ENCODE measurements at places on chromosomes 4 and X.
A peak's percentile ranks its signal among the peaks of the same experiment; 100 is the strongest.

- no peak for DNase-seq
These were observed 22.9 kb downstream of the PDGFC start for GRCh38 chr4:156948738-156949137.

- no peak for DNase-seq
These were observed 26.8 kb upstream of the TMEM184C start for GRCh38 chr4:147590249-147590920.

DNA sequence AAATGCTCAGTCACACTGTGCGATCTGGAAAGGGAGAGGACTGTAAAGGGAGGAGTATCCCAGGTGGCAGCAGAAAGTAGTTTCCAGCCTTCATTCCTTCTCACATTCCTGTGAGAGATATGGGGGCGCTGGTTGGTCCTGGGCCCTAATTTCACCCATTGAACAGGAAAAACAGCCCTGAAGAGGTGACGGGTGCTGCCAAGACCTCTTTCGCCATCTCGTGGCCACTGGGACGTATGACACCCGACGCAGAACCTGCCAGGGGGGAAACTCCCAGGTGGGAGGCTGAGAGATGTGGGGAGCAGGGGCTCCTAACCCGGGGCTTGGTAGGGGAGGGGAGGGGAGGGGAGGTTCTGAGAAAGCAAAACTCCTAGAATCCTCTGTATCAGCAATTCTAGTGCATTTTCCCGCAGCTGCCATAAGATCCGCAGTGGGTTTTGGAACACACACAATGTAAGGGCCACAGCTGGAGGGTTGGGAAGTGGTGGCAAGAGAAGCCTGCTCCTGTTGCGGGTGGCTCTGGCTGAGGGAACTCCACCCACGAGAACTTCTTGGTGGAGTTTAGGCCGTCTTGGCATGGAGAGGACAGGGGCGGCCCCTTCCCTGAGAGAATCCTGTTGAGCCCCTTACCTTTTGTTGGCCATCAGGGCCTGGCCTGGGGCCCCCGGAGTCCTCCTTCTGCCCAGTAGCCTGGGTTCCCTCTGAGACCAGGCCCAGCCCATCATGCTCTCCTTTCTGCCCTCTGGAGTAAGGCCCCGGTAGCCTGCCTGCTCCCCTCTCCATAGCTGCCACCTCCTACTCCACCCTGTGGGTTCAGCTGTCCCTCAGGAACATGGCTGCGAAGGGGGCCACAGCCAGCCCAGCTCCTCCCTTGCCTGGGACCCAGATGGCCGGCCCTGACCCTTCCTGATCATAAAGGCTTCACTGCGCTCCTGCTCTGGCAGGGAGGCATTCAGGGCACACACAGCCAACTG is 134.1 kb downstream of the OR13H1 start:
- DNase-seq = peak; percentile 7

DNA sequence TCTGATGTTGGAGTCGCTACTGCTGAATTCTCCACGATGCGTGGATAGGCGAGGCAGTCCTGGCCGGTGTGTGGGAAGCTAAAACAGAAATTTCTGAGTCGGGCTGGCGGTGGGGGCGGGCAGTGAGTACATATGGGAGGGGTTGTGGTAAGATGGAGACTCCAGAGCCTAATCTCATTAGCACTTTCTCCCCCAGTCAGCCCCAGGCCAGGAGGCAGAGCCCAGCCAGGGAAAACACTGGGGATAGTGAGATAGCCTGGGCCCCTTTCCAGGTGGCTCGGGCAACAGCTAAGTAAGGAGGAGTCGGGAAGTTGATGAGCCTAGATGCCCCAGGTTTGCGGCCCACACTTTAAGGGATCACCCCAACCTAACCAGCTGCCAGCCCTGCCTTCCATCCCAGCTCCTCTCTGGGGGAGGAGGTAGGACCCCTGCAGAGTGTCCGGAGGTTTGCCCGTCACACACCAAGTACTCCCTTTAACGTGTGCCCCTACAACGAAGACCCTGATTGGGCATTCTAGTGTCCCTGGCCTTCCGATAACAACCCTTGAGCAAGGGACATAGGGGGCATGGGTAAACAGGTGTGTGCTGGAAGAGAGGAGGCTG is 2.4 kb upstream of the LOC101059915 start:
- DNase-seq = no peak

GRCh38 chr4:111883557-111883999 is 261.7 kb upstream of the FAM241A start:
- DNase-seq = no peak

DNA sequence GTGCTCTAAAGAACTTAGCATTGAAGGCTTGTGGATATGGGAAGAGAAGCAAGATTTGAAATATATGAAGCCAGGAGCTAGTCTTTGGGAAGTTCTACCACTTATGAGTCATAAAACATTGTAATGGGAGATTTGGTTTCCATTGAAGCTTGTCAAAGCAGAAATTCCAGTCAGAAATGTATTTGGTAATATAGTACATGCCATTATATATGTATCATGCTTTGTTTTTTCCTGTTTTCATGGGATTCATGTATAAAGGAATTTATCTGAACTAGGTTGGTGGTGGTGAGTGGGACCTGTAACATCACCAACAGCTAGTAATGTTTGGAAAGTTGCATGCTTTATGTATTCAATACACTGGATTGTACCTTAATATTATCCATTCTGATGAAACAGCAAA is 14.6 kb upstream of the DCAF8L2 start:
- no peak for DNase-seq

GRCh38 chr4:147862043-147862692 is 130.3 kb downstream of the ARHGAP10 start:
- DNase-seq = no peak
